ENCODE measurements at places on chromosomes 5 and 9.

- DNase-seq = no peak
Observed at GRCh38 chr9:130900701-130901497, 4.3 kb upstream of the QRFP start.

- DNase-seq = no peak
Observed at GRCh38 chr5:56838409-56839039, 23.2 kb downstream of the MAP3K1 start.

DNA sequence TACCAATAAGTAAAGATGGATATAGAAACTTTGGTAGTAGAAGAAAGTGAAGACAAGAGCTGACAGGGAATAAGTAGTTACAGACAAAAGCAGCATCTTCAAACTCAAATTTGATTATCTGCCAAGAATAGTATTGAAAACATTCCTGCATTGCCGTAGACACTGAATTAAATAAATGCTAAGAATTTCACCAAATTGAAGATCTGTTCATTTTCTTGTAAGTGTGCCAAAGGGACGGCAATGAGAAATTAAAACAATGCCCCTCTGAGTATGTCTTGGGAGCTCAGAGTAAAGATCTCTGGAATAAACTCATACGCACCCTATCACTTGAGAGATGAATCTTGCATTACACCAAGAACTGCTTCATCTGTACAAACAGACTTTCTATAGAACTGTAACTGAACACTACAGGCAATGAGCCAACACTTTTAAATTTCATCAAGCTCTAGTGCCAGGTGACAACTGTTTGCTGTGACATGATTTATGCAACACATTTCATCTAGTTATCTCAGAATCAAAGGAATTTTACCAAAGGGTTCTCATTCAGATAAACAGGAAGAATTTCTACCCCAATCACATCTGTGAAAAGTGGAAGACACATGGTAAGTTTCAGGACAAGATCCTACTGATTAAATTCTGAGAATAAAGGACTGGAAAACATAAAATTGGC, 66.9 kb downstream of the RFX3 start:
- DNase-seq = no peak

DNA sequence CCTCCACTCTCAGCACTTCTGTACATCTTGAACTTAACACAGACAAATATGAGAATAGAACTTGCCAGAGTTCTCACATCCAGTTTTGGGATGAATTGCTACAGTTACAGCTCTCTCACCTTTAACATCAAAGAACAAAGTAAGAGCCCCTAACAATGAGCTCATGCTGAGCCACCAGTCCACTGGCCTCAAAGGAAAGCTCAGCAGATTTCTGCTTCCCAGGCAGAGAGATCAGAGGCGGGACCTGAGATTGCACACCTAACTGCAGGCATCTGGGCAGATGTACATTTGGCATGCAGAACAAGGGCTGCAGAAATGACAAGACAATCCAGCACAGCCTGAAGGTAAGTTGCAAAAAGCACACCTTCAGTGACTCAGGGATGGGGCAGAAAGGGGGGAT, 300.9 kb downstream of the MRPS30 start:
- DNase-seq = no peak

GRCh38 chr9:80520231-80520630, 948.5 kb downstream of the TLE4 start:
- no peak for DNase-seq

GRCh38 chr9:16515879-16516301, 354.6 kb downstream of the BNC2 start:
- DNase-seq = no peak

- no peak for DNase-seq
Observed at GRCh38 chr9:101727612-101728524, 10.6 kb downstream of the GRIN3A start.

DNA sequence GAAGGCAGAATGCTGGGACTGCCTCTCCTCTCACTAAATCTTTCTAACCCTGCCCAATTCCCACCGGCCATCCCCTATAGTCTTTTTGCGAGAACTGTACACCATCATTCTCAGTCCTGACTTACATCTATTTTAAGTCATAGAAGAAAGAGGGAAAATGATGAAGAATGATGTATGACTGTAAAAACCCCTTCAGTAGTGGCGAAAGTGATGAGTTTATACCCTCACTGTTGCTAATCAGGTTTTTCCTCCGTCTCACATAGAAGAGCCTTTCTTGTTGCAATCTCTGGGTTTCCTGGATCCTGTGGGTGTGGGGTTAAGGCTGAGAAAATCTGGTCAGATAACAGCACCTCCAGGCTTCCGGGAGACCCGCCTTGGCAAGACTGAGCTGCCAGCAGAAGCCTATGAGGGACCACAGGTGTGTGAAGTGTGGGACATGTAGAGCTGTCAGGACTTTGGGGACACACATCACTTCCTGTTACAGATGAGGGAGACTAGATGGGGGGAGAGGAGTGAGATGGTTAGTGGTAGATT, 147.1 kb upstream of the SLC12A2 start:
- no peak for DNase-seq

DNA sequence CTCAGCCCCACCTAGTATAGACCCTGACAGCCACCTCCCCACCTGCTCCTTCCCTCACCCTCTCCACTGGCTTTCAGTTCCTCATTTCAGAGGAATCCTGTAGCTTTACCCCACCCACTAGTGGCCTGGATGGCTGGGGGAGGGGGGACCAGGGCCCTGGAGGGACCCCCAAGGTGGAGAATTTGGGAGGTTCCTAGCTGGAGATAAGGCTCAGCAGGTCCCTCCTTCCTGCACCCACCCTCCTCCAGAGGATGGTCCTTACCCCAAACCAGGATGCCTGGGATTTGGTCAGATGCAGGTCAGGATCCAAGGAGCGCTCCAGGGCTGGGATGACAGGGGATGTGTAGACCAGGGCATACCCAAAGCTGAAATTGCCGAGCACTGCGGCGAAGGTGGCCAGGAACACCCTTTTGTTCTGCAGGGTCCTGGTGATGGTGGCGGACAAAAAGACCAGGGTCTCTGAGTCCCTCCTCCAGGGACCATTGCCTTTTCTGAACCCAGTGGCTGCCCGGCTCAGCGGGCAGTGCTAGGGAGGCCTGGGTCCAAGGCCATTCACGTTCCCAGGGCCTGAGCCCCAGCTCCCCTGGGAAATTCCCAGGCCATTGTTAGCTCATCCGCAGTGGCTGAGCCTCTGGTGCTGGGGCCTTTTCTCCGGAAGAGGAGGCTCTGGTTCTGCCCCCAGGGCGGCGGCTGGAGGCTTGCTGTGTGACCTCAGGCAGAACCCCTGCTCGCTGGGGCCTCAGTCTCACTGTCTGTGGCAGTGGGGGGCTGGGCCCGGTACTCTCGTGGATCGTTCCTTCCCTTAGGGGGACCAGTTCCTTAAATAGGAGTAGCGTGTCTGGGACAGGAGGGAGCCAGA, 678 bp downstream of the SLC2A6 start:
- DNase-seq = no peak

- DNase-seq = no peak
Observed at GRCh38 chr5:177003649-177004048, 2.9 kb downstream of the UIMC1 start.

DNA sequence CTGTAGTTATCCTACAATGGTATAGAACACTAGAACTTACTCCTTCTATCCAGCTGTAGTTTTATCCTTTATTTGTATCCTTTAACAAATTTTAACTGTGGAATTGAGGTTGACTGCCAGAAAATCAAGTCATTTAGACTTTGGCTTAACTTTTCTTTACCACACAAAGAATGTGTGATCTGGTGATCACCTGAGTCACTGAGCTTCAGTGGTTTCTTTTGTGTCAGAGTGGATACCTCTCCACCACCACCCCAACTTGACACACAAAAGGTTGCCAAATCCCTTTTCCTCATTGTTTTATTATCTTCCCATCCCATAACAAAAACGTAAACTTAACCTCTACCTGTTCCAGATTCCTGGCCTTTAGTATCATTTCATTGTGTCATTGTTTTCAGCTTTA, 5.5 kb downstream of the OTULIN start:
- no peak for DNase-seq

DNA sequence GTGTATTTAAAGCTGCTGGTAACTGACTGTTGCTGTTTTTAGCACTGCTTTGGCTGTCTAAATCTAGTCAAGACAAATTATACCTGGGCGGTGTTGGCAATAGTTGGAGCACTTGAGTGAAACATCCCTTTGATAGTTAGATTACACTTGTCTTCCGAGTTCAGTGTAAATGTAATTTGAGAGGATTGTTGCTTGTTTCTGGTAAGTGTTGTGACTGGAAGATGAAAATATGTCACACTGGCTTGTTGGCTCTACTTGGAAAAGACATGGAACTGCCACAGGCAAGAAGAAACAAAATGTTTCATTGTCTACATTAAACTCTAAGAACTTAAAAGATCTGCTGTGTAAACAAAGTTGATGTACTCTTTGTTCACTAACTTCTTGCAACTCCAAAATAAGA, 49.2 kb upstream of the PTPRD start:
- no peak for DNase-seq

- no peak for DNase-seq
Observed at GRCh38 chr5:148484651-148485050, 100.9 kb downstream of the FBXO38 start.

- no peak for DNase-seq
Observed at GRCh38 chr5:131196331-131196730, 25.6 kb downstream of the LYRM7 start.

GRCh38 chr9:136707849-136708517, 4.4 kb upstream of the DIPK1B start:
- no peak for DNase-seq

GRCh38 chr5:40307920-40308319, 371.8 kb upstream of the PTGER4 start:
- DNase-seq = no peak

GRCh38 chr5:35478856-35479682, 138.6 kb upstream of the SPEF2 start:
- no peak for DNase-seq

DNA sequence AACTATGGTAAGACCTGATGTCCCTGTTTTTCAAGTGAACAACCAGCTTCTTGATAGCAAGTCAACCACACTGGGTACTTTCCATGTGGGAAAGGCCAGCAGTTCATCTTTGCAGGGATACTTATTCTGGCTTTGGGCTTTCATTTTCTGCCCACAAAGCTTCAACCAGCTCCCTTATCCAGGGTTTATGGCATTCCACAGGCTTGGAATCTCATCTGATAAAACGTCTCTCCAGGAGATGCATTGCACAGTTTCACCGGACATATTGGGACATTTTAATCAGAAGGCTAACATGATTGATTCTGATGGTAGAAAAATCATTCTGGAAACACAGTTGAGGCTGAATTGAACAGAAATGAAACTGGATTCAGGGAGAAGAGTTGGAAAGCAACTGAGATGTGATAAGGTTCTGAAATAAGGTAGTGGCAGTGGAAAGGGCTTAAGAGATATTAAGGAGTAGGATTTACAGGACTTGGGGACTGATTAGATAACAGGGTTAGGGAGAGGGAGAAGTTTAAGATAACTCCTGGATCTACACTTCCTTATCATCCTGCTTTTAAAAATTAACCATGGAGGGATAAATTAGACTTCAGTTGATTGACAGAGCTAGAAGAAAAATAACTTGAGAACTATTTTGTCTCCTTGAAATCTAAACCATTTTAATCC, 195.8 kb upstream of the FBXL7 start:
- DNase-seq = no peak

DNA sequence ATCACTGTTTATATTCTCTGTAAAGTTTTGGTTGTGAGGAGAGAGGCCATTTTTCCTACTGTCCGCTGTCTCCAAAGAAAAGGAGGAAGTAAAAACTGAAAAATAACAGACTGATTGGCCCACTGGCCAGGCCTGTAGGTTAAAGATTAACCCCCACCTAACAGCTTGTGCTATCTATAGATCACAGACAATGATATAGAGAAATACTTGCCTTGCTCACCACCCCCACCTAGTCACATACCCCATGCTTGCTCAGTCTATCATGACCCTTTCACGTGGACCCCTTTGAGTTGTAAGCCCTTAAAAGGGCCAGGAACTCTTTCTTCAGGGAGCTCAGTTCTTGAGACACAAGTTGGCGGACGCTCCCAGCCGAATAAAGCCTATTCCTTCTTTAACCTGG, 357.4 kb downstream of the PRDM9 start:
- DNase-seq = no peak

GRCh38 chr5:68192679-68193060, 22.9 kb upstream of the PIK3R1 start:
- DNase-seq = no peak

DNA sequence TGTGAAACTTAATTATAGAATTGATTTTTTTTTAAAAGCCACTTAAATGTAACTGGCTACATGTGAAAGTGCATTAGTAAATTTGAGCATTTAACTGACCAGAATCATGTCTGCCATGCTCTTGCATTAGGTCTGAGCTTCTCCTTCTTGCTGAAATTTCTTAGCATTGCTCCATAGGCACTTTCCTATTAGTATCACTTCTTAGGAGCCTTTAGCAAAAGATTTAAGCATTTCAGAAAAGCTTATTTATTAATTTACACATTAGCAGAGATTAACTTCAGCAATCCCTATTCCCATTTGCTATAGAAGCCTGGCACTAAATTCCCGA, 211.0 kb downstream of the SNX18 start:
- no peak for DNase-seq

DNA sequence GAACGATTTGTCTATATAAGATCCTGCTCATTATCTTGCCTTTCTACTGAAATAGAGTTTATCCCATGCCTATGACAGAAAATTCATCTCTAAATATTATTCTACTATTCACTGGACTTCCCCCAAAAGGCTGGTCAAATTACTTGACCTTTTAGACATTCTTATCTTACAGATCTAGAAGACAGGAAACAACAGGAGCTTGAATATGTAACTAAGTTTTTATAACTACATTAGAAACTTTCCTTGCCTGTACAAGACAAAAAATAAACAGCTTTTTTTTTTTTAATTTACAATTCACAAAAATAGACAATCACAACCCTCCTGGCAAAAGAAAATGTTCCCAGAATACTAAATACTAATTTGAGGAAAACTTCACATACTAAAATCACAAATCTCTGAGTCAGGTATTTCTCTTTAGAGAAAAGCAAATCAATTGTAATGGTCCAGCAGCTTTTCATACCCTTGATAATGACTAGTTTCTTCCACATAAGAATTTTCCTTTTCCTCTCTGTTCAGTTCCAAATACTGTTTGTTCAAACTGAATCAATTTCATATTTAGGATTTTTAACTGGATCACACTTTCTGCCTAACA, 68.6 kb downstream of the MLLT3 start:
- DNase-seq = no peak

Data from activated CD8-positive, alpha-beta memory T cell treated with anti-CD3 and anti-CD28 coated beads, Interleukin-2, amount 50 U/mL, for 4 hours (primary cell).